Renal cortical epithelial cell (primary cell): ENCODE measurements at places on chromosomes 7 and 10. TPM values are rescaled to one million over a fixed set of nuclear protein-coding genes. Genes with fewer than 3 reads are reported as not detected.

METTL27 gene
- 1.4 and 12.0 TPM in 2 replicates for total RNA-seq

PAPOLB gene
- not detected in 2 replicates for total RNA-seq

CUZD1 gene
- 0.69 and 1.2 TPM in 2 replicates for total RNA-seq

CPA2 gene
- total RNA-seq: not detected in 2 replicates

ITGB8 gene
- 257 and 399 TPM in 2 replicates for total RNA-seq

AKR1B15 gene
- 0.35 TPM in 1 of 2 replicates, not detected in the other for total RNA-seq

REPIN1 gene
- total RNA-seq: 39.6 and 77.0 TPM in 2 replicates

COL13A1 gene
- total RNA-seq: 0.35 and 0.87 TPM in 2 replicates

NRG3 gene
- 0.05 and 0.87 TPM in 2 replicates for total RNA-seq

FAM25C gene
- total RNA-seq: not detected in 2 replicates

SORCS1 gene
- total RNA-seq: under 0.01 TPM in 1 of 2 replicates, not detected in the other

OSBPL3 gene
- total RNA-seq: 42.7 and 43.8 TPM in 2 replicates
